ENCODE measurements at places on chromosomes 7 and 10. TPM values are rescaled to one million over a fixed set of nuclear protein-coding genes. Genes with fewer than 3 reads are reported as not detected.

Gene RAMP3
- not detected for polyA plus RNA-seq

Gene ANKRD30A
- polyA plus RNA-seq: not detected

Gene ANXA8
- 0.18 TPM for polyA plus RNA-seq

Gene ITPRID1
- not detected for polyA plus RNA-seq

Gene CALML5
- polyA plus RNA-seq: not detected

Gene CPN1
- not detected for polyA plus RNA-seq

Gene SPDYE8
- not detected for polyA plus RNA-seq

Gene LEP
- 0.12 TPM for polyA plus RNA-seq

Gene AGMO
- polyA plus RNA-seq: not detected

Gene PRXL2A
- 0.61 TPM for polyA plus RNA-seq
